ENCODE measurements at places on chromosomes 3 and 15. TPM values are rescaled to one million over a fixed set of nuclear protein-coding genes. Genes with fewer than 3 reads are reported as not detected.

The LSM3 gene
- total RNA-seq = 15.6 TPM

The MYO5C gene
- total RNA-seq = 117 TPM

The IGSF10 gene
- total RNA-seq = 5.1 TPM

The NPAP1 gene
- 0.81 TPM for total RNA-seq

The HHATL gene
- total RNA-seq = 48.3 TPM

The SLC22A13 gene
- total RNA-seq = not detected

The GPR87 gene
- not detected for total RNA-seq

The ALDH1L1 gene
- 4.7 TPM for total RNA-seq

The STRIT1 gene
- not detected for total RNA-seq

The STRA6 gene
- total RNA-seq = not detected

The SRGAP3 gene
- total RNA-seq = 15.7 TPM

The EPHA6 gene
- total RNA-seq = 5.8 TPM

The ECE2 gene
- total RNA-seq = not detected

The DNAJC19 gene
- total RNA-seq = 66.8 TPM

The UBE2Q2 gene
- total RNA-seq = 35.8 TPM

The PLA2G4D gene
- total RNA-seq = not detected

The SAMD7 gene
- not detected for total RNA-seq

The CPNE9 gene
- not detected for total RNA-seq

The CFAP100 gene
- total RNA-seq = not detected

The MST1 gene
- total RNA-seq = 21.5 TPM

The CCDC33 gene
- 0.13 TPM for total RNA-seq

The KIF15 gene
- 0.33 TPM for total RNA-seq

The CCR9 gene
- total RNA-seq = not detected

The TOPBP1 gene
- 46.7 TPM for total RNA-seq

The PLA2G4B gene
- total RNA-seq = 6.2 TPM

The SLC7A14 gene
- not detected for total RNA-seq

The SKIL gene
- total RNA-seq = 75.4 TPM

The MOBP gene
- total RNA-seq = not detected

The GPR27 gene
- total RNA-seq = 2.3 TPM

The ZMYND10 gene
- 8.1 TPM for total RNA-seq

The LCTL gene
- total RNA-seq = not detected

The KLF15 gene
- 20.6 TPM for total RNA-seq

The SLC24A5 gene
- total RNA-seq = not detected

The LTK gene
- total RNA-seq = 0.79 TPM

The CGNL1 gene
- 56.8 TPM for total RNA-seq

The CEMIP gene
- total RNA-seq = 0.29 TPM

The PLIN1 gene
- 5.6 TPM for total RNA-seq

The EPHB1 gene
- total RNA-seq = 5.5 TPM

The DPH3 gene
- total RNA-seq = 27.1 TPM

The RPL39L gene
- 7.6 TPM for total RNA-seq

The INTS14 gene
- 52.4 TPM for total RNA-seq

The GCNT3 gene
- 2.1 TPM for total RNA-seq

The LEO1 gene
- 13.2 TPM for total RNA-seq

The SAXO2 gene
- total RNA-seq = 0.81 TPM

The CSPG4 gene
- total RNA-seq = 2.5 TPM

The CTXN2 gene
- not detected for total RNA-seq

The KLHL6 gene
- 2.7 TPM for total RNA-seq

The KIF7 gene
- total RNA-seq = 8.6 TPM

The FBXL22 gene
- total RNA-seq = 0.92 TPM

The POPDC2 gene
- total RNA-seq = 1.9 TPM

The TMEM108 gene
- 2.6 TPM for total RNA-seq

The ZBED2 gene
- total RNA-seq = 31.1 TPM

The GATA2 gene
- 7.1 TPM for total RNA-seq

The EID1 gene
- 304 TPM for total RNA-seq

The DZIP1L gene
- total RNA-seq = 23.0 TPM

The CCDC39 gene
- total RNA-seq = not detected

The RTP3 gene
- not detected for total RNA-seq

The STAC gene
- total RNA-seq = 4.7 TPM
